ENCODE measurements at places on chromosomes 11 and 22.

- no peak overlapping the region for H3K4me3 ChIP-seq
- H3K36me3 ChIP-seq, result no peaks in the 10 kb centered on the region
- H3K4me1 ChIP-seq, result no peaks in the 10 kb centered on the region
- H3K27ac ChIP-seq, result no peak overlapping the region
- no peaks in the 10 kb centered on the region for H3K27me3 ChIP-seq
- no peak for DNase-seq
Measured at GRCh38 chr11:114563077-114563476, 3.4 kb upstream of the NXPE1 start.

- H3K4me1 ChIP-seq, result no peaks in the 10 kb centered on the region
- DNase-seq, result no peak
- no peak overlapping the region for H3K4me3 ChIP-seq
- H3K27me3 ChIP-seq, result no peaks in the 10 kb centered on the region
- no peaks in the 10 kb centered on the region for H3K36me3 ChIP-seq
- H3K27ac ChIP-seq, result no peak overlapping the region
Measured at GRCh38 chr11:125192717-125193415, 28.3 kb downstream of the PKNOX2 start.

DNA sequence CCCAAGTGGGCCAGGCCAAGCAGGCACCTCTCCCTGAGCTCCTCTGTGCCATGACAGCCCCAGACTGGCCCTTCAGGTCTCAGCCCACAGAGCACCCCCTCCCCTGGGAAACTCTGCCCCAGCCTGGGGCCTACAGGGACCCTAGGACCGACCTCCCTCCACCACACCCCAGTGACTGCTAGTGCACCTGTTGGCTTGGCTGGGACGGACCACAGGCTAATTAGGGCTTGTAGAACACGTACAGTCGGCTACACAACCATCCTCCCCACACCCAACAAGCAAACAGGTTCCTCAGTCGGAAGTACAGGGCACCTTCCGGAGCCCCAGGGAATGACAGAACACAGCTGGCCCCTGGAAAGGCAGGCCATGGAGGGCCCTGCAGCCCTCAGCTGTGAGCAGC is 4.3 kb downstream of the SBF1 start:
- H3K4me1 ChIP-seq, result peaks cover 53% of the 10 kb centered on the region
- H3K27me3 ChIP-seq, result no peaks in the 10 kb centered on the region
- DNase-seq, result no peak
- H3K27ac ChIP-seq, result peak overlapping the region; percentile 91

- no peaks in the 10 kb centered on the region for H3K36me3 ChIP-seq
- H3K27me3 ChIP-seq, result no peaks in the 10 kb centered on the region
- no peak overlapping the region for H3K27ac ChIP-seq
- no peak overlapping the region for H3K4me3 ChIP-seq
Measured at GRCh38 chr11:110148775-110149744, 55.9 kb downstream of the ZC3H12C start.

- peaks cover 8% of the 10 kb centered on the region for H3K4me1 ChIP-seq
- H3K27me3 ChIP-seq, result no peaks in the 10 kb centered on the region
- DNase-seq, result no peak
- no peaks in the 10 kb centered on the region for H3K36me3 ChIP-seq
- H3K4me3 ChIP-seq, result no peak overlapping the region
Measured at GRCh38 chr11:61834278-61835048, 6.4 kb downstream of the FADS2 start.

- H3K27me3 ChIP-seq, result no peaks in the 10 kb centered on the region
- H3K27ac ChIP-seq, result no peak overlapping the region
- DNase-seq, result no peak
Measured at GRCh38 chr11:119087123-119087522, 2.4 kb downstream of the HMBS start.

DNA sequence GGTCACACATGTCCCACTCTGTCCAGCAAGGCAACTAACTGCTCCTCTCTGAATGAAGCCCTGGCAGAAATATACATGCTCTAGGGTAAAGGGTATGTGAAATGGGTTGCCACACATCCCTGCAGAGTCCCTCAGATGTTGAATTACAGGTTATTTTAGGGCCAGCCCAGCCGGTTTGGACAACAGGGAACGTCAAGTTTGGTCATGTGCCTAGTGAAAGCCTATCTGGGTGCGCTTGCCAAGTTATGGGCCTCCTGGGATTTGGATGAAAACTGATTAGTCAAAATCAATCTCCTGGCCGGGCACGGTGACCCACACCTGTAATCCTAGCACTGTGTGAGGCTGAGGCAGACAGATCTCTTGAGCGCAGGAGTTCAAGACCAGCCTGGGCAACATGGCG is 10.4 kb downstream of the AP1B1 start:
- peaks cover 11% of the 10 kb centered on the region for H3K4me1 ChIP-seq
- H3K27me3 ChIP-seq, result no peaks in the 10 kb centered on the region
- peak overlapping the region; percentile 6 for H3K4me3 ChIP-seq

DNA sequence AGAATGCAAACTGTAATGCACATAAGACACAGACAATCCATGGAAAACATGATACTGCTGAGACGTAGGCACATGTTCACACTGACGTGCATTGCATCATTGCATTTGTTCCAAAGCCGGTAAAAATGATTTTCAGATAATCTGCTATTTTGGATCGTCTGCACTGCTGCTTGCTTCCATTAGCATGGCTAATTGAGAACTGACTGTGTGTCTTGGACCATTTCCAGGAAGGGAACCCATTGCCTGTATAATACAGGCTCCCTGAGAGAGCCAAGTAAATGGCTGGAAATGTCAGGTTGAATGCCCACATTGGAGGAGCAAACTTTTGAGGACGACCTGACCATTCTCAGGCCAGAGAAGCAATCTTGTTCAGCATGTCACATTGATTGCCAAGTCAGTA is 304.8 kb downstream of the ST3GAL4 start:
- H3K27me3 ChIP-seq, result no peaks in the 10 kb centered on the region
- H3K4me3 ChIP-seq, result no peak overlapping the region
- peaks cover 5% of the 10 kb centered on the region for H3K4me1 ChIP-seq
- no peaks in the 10 kb centered on the region for H3K36me3 ChIP-seq

- no peaks in the 10 kb centered on the region for H3K36me3 ChIP-seq
- H3K4me3 ChIP-seq, result no peak overlapping the region
- H3K4me1 ChIP-seq, result no peaks in the 10 kb centered on the region
Measured at GRCh38 chr11:69455969-69456368, 25.5 kb upstream of the LINC01488 start.

- H3K27me3 ChIP-seq, result no peaks in the 10 kb centered on the region
- H3K4me1 ChIP-seq, result no peaks in the 10 kb centered on the region
- no peaks in the 10 kb centered on the region for H3K36me3 ChIP-seq
- DNase-seq, result no peak
- H3K27ac ChIP-seq, result no peak overlapping the region
- H3K4me3 ChIP-seq, result no peak overlapping the region
Measured at GRCh38 chr22:45218976-45219375, 21.7 kb downstream of the KIAA0930 start.

- H3K4me3 ChIP-seq, result peak overlapping the region; percentile 86
- H3K36me3 ChIP-seq, result peaks cover 41% of the 10 kb centered on the region
- H3K27me3 ChIP-seq, result no peaks in the 10 kb centered on the region
- DNase-seq, result no peak
- peaks cover 26% of the 10 kb centered on the region for H3K4me1 ChIP-seq
Measured at GRCh38 chr22:46336119-46337078, 885 bp downstream of the TRMU start.

- H3K4me1 ChIP-seq, result peaks cover 49% of the 10 kb centered on the region
- peak overlapping the region; percentile 15 for H3K4me3 ChIP-seq
- H3K27me3 ChIP-seq, result no peaks in the 10 kb centered on the region
- peak overlapping the region; percentile 73 for H3K27ac ChIP-seq
- DNase-seq, result no peak
Measured at GRCh38 chr22:42365111-42365865, 66.9 kb downstream of the NFAM1 start.

DNA sequence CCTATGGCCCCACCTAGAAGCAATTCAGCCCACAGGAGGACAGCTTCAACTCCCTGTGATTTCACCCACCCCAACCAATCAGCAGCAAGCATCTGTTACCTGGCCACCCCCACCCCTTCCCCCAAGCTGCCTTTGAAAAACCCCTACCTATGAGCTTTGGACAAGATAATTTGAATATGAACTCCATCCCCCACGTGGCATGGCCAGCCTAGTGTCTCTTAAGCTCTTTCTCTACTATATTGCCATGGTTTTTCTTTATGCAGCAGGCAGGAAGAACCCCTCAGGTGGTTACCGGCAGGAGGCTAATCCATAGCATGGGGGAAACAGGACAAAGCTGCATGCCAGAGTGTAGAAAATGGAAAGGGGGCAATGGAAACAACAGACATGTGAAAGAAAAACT is 29.0 kb downstream of the CTSC start:
- peaks cover 4% of the 10 kb centered on the region for H3K36me3 ChIP-seq
- H3K4me3 ChIP-seq, result no peak overlapping the region
- H3K27me3 ChIP-seq, result no peaks in the 10 kb centered on the region
- DNase-seq, result no peak
- H3K27ac ChIP-seq, result no peak overlapping the region

DNA sequence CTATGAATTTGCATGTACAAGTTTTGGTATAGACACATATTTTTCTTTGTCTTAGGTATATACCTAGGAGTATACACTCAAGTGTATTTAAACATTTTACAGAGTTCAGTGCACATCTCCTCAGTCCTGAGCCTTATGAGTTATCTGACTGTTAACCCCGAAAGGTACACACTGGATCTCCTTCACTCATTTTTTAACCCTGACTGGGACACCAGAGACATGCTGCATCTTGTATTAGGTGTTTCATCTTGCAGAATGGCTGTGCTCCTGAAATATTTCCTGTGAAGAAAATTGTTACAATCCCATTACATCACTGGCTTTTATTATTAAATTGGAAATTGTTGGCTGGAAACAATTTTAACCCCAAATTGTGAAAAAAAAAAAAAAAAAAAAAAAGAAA is 15.3 kb downstream of the PARVA start:
- H3K36me3 ChIP-seq, result no peaks in the 10 kb centered on the region
- H3K27me3 ChIP-seq, result no peaks in the 10 kb centered on the region
- DNase-seq, result no peak
- no peak overlapping the region for H3K4me3 ChIP-seq
- H3K27ac ChIP-seq, result no peak overlapping the region

DNA sequence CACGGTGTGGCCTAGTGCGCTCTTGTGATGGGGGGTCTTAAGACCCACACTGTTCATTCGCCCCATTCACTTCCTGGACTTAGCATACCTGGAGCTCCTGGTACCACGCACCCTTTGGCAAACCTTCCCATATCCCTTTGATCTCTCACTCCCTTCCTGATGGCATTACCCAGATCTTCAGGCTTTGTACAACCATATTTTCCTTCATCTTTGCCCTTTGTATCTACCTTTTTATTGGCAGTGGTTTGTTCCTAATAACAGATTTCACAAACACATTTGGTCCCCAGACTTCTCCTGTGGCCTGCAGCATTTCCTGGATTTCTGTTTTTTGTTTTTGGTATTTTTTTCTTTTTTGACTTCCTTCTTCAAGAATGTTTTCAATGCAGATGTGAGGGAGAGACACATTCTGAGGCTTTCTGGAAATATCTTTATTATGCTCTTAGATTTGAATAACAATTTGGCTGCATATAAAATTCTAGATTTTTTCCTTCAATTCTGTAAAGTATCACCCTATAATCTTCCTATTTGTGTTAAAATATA is 16.1 kb upstream of the IFITM3 start:
- H3K4me1 ChIP-seq, result peaks cover 14% of the 10 kb centered on the region
- H3K27me3 ChIP-seq, result no peaks in the 10 kb centered on the region
- H3K27ac ChIP-seq, result no peak overlapping the region
- no peak overlapping the region for H3K4me3 ChIP-seq
- no peak for DNase-seq
- H3K36me3 ChIP-seq, result no peaks in the 10 kb centered on the region

Data from esophagus squamous epithelium (tissue), 5 donors.